ENCODE measurements at places on chromosomes 13 and 19.
A peak's percentile ranks its signal among the peaks of the same experiment; 100 is the strongest.

DNA sequence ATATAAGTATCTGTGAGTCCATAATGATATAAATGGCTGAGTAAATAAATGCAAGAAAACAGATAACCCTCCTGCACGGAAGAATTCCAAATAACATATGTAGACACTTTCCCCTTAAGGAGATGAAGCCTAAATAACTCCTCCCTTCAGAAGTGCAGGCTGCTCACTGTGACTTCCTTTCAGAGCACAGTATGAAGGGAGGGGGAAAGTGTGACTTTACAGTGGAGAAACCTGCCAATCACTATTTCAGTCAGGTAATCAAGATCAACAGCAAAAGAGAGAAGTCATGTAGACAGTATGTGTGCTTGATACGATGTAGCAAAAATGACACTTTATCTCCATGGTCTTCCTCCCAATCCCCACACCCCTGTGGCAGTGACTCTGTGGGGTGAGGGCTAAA lies 7.1 kb downstream of the GGACT start:
- no peak for DNase-seq

DNA sequence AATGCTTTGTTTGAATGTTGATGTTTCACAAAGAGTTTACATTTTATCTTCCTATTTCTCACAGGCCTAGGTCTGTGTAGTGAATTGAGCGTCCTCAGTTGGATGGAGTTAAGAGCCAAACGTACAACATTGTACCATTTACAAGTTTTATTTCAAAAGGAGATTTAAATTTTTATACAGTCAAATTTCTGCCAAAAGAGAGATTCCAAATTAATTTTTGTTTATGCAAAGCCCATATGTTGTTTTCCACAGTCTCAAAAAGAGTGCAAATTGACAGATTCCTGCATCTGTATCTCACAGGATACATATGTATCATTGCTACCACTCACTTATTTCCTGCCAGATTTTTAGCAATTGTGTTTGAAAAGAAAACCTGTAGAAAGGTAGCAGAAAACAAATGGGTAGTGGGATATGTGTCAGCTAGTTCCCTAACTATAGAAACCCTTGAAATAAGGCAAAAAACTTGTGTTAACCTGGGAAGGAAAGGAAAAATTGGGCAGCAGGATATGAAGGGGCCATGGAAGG lies 46.1 kb downstream of the DGKH start:
- no peak for DNase-seq

GRCh38 chr19:48501494-48502349 lies 9.9 kb downstream of the LMTK3 start:
- DNase-seq: peak; percentile 97

DNA sequence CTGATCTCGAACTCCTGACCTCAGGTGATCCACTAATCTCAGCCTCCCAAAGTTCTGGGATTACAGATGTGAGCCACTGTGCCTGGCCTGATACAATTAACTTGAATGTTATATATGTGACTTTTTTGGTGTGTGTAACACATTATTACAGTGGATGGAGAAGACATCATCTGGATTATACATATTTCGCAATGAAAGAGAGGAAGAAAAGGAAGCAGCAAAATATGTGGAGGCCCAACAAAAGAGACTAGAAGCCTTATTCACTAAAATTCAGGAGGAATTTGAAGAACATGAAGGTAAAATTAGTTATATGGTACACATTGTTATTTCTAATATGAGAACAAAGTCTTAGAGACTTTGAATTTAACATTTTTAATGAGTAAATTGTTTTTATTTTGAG lies 55.5 kb downstream of the BRCA2 start:
- DNase-seq: no peak

- no peak for DNase-seq
Observed at GRCh38 chr19:58388175-58388526, 1.1 kb downstream of the RPS5 start.

DNA sequence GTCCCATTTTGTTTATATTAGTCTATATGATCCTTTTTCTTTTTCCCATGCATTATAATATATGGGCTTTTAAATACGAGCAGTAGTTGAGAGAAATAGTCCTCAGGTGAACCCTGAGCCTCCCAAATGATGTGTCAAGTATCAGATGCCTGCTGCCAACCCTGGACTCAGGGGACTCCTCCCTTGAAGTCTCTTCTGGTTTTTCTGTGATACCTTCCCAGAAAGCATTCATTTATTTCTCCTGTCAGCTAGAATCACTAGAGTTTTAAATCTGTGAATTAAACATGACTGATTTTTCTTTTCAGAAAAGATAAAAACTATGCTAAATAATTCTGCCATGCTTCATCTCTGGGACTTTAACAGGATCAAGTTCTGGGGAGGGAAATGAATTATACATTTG lies 184.6 kb downstream of the LIG4 start:
- no peak for DNase-seq

- no peak for DNase-seq
Observed at GRCh38 chr13:106318941-106319411, 216.5 kb downstream of the EFNB2 start.

GRCh38 chr19:39154100-39154628 lies 28.6 kb downstream of the PAK4 start:
- no peak for DNase-seq

DNA sequence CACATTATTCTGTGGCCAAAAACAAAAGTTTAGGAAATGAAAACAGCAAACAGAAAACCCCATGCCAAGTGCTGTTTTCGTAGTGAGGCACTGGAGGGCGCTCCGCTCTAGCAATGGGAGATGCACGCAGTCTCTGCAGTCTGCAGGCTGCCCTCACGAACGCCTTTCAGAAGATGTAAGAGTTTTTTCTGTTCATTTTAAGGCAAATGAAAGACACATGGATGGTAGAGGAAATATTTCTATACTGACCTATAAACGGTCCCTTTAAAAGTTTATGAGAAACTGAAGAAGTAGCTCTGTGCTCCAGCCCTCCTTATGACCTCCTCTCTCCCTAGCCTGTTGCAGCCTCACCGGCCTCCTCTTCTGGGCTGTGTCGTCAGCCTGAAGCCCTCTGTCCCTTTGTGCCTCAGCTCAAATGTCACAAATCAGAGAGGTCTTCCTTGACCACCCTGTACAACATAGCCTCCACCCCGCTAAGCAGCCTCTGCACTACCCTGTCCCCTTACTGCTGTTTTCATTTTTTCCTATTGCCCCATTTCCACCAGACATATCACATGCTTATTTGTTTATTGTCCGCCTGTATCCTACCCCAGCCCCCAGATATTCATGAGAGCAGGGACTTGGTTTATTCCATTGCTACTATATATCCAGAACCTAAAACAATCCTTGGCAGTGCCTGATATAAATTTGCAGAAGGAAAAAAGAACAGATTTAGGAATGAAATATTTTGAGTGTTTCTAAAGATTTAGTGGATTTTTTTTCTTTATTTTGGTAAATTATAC lies 116.4 kb downstream of the TM9SF2 start:
- peak; percentile 30 for DNase-seq

- no peak for DNase-seq
Observed at GRCh38 chr13:44686531-44686934, 110.4 kb upstream of the TSC22D1 start.

DNA sequence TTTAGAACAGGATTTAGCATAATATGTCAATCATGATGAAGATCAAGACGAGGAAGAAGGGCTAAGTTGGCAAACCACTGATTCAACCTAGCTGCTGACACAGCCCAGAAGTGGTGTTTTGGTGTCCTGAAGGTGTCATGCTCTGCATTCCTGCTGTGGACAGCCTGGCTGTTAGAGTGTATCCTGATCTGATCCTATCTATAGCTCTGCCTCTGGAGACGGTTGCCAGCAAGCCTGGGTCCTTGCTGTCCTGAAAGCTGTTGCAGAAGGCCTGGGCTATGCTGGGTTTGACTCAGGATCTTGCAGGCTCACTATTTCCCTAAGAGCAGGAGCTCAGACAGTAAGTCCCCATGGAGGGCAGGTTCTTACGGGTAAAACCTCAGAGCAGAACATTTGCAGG lies 416.4 kb downstream of the TSHZ3 start:
- DNase-seq: no peak

DNA sequence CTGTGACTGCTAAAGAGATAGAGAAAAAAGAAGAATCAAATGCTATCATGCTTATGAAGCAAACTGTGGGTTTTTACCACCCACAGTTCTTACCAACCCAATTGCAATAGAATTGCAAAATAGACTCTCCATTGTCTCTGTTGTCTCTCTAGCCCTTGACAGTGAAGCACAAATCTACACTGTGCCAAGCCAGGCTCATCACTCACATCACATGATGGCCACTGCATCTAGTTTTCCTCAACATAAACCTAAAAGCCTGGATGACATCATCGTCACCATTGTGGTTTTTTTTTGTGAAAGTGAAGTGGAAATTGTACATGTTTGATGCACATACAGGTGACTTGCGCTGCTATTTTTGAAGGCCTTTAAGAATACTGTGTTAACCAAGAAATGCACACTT lies 56.1 kb downstream of the KL start:
- DNase-seq: no peak

DNA sequence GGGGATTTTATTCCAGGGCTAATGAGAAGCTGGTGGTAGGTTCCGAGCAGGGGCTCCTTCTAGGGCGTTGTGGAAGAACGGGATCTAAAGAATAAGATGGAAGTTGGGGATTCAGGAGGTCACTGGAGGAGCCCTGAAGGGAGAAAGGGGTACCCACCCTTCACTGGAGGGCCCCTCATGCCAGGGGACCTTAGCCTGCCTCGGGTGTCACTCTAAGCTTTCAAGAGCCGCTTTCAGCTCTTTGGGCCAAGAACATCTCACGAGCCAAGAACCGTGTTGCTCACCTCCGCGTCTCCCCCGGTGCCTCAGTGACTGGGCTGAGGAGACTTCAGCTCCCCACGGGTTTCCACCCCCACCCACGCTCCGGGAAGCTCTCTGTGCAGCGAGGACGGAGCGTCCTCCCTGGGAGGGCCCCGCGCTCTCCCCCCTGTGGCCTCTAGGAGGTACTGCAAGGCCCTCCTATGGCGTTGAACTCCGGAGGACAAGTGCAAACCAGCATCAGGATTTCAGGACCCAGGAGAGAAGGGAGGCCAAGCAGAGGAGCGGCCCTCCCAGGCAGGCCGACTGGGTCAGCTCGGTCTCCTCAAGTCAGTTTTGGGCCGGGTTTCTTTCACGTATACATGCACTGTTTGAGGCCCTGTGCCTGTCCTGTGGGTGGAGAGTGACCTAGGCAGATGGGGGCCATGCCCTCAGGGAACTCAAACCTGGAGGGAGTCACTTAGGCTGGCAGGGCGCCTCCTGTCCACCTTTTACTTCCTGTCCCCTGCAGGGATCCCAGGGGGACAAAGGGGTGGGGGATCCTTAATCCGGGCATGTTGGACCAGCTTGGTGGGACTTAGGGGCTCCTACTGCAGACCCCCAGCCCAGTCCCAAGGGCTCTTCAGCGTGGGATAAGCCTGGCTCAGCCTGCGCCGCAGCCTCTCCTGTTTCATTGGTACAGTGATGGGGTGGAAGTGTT lies 5.1 kb upstream of the KRTDAP start:
- DNase-seq: peak; percentile 89

DNA sequence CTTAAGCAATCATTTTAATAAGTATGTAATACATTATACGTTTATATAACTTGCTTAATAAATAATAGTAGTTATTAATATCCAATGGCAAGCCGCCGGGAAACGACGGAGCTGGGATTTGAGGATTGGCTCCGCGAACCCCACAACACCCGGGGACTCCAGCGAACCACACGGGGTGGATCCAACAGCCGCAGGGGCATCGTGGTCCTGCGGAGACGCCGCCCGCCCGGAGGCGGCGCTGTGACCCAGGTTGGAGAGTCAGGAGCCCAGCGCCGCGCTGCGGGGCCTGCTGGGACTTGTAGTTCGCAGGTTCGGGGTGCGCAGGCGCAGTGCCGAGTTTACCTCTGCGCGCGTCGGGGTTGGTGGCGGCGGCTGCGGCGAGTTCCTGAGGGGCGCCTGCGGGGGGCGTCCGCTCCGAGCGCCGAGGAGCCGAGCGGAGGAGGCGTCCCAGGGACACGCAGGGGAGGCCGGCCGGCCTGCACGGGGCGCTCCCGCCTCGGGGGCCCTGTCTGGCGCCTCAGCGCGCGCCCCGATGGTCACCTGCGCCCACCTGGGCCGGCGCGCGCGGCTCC lies at the start of gene ZNF554:
TSS of gene ZNF554 (plus strand) at position 329 of the 572 bp plus-strand sequence. CDS start at position 533, 204 bp downstream.
- DNase-seq: peak; percentile 94

DNA sequence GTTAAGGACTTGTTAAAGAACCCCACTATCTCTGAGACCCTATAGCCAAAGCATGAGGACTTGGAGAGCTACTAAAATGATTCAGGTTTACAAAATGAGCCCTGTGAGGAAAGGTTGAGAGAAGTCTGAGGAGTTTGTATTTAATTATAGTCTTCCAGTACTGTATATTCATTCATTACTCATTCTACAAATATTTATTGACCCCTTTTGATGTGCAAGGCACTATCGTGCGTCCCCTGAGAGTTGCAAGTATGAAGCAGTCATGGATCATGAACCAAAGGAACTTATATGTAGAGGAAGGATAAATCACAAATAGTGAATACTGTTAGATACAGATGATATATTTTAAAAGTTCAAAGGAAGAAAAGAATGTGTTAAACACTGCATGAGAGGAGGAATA lies 84.4 kb downstream of the DNAJC15 start:
- DNase-seq: no peak

- peak; percentile 87 for DNase-seq
Observed at GRCh38 chr19:58362272-58362994, at the start of gene ZNF497. Gene ZNF497 (minus strand): TSS chr19:58362751. CDS start chr19:58357635, 5,116 bp downstream.

DNA sequence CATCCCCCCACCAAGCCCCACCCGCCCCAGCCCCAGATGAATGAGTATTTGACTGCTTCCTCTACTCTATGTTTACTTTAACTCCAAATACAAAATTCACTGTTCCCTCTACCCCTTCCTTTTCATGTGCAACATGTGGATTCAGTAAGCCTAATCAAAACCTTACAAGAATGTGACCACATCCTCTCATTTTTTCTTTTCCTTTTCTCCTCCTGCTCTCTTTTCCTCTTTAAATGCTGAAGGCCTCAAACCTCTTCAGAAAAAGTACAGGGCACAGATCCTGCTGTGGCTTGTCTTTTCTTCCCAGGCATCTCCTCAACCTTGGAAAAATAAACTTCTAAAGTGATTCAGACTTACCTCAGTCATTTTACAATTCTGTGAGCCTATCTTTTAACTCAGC lies 119.0 kb downstream of the MYCBP2 start:
- DNase-seq: no peak

DNA sequence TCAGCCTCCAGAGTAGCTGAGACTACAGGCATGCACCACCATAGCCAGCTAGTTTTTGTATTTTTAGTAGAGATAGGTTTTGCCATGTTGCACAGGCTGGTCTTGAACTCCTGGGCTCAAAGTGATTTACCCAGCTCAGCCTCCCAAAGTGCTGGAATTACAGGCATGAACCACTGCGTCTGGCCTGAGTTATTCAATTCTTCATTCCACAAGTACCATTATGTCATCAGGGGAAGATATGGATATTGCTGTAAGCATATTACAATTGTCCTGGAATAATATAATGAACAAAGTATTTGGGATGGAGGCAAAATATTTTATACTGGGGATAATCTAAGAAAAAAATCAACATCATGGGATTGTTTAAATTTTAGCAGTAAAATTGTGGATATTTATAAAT lies 646.0 kb upstream of the SLITRK6 start:
- DNase-seq: no peak

DNA sequence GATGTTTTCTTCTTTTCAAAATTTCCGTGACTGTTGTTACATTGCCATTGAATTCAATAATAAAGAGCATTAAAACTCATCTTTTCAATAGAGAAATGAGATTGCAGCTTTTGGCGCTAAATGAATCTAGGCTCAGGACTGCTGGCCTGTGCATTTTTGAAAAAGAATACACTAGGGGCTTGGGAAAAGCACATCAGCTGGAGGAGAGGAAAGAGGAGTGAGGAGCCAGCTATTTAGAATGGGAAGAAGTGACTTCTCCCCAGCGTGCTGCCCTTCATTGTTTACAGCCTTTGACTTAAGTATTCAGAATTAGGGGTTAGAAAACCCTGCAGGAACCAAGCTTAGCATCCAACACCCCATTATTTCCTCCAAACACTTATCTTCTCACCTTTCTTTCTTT lies 43.3 kb downstream of the TNFSF11 start:
- DNase-seq: no peak
